ENCODE measurements at places on chromosomes 4 and X.

DNA sequence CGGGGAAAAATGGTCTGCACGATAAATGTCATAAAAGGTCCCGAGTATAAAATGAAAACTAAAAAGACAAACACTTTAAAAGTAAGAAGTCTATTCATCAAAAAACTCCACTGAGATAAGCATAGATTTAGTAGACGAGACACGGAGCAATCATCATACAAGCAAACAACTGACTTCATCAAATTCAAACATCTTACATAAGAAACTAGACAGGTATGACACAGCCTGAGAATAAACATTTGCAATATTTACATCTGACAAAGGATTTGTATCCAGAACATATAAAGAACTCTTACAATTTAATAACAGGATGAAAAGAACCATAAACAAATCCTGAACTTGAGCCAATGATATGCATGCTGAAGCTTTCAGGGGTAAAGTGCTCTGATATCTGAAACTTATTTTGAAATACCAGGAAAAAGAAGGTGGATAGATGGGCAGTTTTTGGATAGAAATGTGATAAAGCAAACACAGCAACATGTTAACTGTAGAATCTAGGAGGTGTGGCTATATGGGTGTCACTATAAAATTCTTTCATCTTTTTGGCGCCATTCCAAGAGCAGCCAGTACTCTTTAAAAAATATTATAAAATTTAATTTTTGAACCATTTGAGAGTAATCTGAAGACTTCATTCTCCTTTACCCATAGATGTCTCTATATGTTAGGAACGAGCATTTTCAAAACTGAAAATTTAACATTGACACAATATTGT lies 12.0 kb downstream of the MPP1 start:
- no peak for DNase-seq

GRCh38 chr4:24837336-24837735 lies 42.0 kb downstream of the SOD3 start:
- DNase-seq = no peak

DNA sequence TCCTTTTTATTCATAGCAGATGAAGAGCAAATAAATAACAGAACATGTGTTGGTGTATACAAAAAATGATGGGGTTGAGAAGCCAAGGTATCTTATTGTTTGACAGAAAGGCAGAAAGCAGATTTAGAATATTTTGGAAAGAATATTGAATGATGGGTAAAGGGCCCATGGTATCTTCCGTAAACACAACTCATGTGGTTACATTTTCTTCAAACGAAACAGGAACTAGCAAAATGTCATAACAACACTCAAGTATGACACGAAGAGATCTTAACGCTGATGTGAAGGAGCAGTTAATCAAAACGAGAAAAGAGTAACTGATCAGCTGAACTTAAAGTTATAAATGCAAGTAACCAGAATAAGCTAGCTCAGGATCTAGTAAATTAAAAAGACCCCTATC lies 195.7 kb upstream of the GK2 start:
- no peak for DNase-seq

DNA sequence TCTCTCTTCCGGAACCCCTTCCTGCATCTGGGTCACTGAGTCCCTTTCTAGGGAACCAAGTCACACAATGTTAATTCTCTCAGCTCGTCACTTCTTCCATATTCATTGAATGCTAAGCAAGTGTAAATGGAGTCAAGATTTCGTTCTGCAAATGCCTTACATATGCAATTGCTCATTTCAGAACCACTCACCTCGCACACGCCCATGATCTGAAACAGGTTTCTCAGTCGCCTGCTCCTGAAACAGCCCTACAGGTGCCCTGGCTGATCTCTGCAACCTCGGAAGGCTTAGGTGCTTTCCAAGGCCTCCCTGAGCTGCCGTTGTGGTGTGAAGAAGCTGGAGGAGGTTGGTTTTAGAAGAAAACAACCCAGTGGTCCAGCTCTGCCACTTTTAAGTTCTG lies 100.8 kb upstream of the MSX1 start:
- DNase-seq = no peak

DNA sequence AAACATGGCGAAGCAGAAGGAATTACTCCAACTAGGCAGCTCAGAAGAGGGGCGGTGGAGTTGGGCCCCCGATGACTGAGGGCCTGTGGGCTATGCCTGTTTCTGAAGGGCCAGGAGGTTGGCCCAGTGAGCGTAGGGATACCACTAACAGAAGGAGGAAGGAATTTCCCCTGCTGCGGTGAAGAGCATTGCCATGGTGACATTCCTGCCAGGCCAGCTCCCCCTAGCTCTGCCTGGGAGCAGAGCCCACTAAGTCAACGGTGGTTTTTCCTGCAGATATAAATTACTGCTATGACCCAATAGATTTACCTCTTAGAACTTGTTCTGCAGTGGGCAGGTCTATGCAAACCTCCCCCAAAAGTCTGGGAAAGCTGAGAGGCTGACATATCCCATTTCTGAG lies 28.9 kb upstream of the HMX1 start:
- no peak for DNase-seq

DNA sequence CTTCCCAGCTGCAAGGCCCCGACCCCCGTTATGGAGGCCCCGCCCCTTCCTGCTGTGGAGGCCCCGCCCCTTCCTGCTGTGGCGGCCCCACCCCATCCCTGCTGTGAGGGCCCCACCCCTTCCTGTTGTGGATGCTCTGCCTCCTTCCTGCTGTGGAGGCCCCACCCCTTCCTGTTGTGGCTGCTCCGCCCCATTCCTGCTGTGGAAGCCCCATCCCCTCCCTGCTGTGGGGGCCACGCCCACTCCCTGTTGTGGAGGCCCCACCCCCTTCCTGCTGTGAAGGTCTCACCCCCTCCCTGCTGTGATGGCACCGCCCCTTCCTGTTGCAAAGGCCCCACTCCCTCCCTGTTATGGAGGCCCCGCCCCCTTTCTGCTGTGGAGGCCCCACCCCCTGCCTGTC lies 104.9 kb upstream of the PSAPL1 start:
- peak; percentile 6 for DNase-seq

DNA sequence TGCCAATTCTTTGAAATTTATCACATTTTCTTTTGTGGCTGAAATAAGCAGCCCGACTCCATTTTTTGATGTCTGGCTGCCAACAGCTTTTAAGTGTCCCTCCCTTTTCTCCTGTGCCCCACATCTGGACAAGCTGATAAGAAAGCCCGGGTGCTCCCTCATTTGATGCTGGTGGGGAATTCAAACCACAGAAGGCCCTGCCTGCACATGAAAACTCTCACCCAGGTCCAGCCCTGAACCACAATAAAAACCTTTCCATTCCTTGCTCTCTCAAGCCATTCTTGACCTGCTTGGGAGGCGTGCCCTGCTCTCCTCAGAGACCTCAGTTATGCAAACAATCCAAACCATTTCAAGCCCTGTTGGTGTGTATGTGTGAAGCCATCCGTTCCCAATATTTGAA lies 93.9 kb downstream of the FAM53A start:
- DNase-seq = no peak

- no peak for DNase-seq
These were observed 187.6 kb downstream of the CBR4 start for GRCh38 chr4:168822481-168822880.

GRCh38 chr4:56986192-56986591 lies 7.5 kb downstream of the POLR2B start:
- no peak for DNase-seq

DNA sequence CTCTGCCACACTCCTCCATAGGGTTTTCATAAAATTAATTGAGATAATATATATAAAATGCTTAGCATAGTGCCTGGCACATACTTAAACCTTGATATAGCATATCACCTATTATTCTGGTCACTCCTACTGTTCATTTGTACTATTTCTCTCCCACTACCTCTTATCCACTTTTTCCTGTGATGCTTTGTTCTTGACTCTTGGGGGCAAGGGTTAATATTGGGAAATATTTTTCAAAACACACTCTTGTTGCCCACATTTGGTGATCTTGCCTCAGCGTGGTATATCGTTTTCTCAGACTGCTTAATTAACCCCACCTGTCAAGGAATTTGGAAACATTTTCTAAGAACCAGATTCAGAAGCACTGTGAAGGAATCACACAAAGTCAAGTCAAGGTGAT lies 16.3 kb downstream of the SERPINA7 start:
- DNase-seq = no peak

DNA sequence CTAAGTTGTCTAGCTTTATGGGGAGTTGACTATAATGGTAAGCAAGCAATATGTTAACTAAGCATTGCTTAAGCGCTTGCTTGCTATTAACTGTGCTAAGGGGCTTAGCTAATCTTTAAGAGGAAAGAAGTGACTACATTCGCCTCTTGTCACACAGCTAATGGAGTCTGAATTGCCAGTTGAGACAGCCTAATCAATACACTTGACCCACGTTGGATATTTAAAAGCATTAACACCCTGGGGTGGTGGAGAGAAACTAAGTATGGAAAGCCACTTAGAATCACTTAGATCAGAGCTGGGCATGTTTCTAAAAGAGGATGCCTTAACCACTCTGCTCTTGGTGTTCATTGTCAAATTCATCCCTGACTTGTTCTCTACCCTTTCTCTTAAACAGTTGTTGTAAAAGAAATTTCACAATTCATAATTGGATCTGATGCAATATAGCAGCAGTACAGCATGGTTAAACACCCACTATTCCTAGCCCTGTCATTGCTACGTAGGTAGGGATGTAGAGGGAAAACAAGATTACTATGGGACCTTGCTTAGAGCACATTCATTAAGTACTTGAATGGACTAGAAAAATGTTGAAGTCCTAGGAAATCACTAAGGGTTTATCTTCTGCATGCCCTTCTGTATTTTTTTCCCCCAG lies 3.5 kb downstream of the ZAR1 start:
- DNase-seq = no peak

DNA sequence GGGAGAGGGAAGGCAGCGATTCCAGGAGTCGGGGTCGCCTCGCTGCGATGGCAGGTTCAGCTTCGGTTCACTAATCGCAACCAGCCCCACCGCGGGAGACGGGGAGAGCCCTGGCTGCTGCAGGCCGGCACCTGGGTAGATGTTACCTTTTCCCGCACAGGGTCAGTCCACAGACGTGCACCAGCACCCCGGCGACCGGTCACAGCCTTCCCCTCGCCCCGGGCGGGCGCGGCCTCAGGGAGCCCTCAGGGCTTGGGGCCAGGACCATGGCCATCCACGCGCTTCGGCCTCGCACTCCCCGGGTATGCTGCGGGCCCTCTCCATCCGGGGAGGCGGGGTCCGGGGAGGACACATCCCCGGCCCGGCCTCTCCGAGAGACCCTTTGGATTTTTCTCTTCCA lies 26.1 kb upstream of the EXOC1L start:
- DNase-seq = no peak

DNA sequence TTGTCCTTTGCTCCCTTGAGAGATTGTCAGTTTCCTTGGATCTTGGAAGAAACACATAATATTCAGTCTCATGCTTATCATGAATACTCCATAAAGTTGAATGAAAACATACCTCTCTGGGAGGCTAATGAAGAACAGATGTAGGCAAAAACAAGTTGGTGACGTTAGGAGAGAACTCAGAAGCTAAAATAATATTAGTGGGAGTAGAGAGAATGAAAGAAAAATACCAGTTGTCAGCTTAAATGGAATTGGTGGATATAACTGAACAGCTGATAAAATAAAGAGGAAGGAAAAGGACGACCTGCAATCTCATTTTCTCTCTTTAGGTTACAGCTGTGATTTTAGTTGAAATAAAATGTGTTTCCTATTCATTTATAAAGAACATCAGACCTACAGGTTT lies 124.8 kb downstream of the SNCA start:
- DNase-seq = no peak

DNA sequence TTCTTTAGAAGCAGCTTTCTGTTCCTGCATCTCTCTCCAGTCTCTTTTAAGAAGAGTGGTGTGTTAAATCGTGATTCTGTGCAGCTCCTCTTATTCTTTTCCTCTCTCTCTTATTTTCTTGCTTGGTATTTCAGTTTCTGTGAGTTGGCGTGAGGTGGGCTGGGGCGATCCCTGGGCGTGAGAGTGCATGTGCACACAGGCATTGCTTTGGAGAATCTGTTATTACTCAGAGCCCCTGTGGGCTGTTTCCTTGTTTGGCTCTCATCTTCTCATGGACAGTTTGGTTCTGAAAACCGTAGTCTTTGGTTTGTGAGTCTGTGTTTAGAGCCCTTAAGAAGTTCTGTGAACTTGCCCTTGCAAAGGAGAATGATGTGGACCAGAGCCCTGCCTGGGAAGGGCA lies 97.2 kb upstream of the CLNK start:
- DNase-seq = no peak

- no peak for DNase-seq
These were observed 19.9 kb downstream of the ELF4 start for GRCh38 chrX:130090364-130090763.

DNA sequence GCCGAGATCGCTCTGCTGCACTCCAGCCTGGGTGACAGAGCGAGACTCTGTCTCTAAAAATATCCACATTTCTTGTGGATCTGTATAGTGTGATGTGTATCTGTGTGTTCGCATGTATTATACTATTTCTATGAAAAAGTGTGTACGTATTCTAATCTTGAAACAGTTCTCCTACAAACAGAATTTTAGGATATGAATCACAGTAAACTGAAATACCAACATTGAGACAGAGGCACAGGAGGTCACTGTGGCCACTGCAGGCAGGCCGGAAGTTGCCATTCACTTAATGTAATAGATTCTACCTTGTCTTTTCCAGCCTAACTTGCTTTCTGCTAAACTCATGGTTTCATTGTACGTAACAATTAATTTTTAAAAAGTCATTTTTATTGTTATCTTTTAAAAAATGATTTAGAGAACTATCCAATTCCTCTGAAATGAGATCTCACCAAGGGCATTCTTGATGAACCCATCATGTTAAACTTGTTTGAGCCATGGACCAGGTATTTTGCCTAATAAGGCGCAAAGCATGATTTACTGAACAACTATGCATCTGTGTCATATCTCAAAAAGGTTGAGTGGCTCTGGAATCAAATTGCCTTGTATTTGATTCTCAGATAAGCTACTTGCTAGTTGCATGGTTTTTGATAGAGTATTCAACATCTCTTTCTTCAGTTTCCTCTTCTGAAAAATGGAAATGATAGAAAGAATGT lies 154.9 kb upstream of the GYPA start:
- DNase-seq = no peak

GRCh38 chrX:123277347-123277746 lies 93.3 kb downstream of the GRIA3 start:
- no peak for DNase-seq

DNA sequence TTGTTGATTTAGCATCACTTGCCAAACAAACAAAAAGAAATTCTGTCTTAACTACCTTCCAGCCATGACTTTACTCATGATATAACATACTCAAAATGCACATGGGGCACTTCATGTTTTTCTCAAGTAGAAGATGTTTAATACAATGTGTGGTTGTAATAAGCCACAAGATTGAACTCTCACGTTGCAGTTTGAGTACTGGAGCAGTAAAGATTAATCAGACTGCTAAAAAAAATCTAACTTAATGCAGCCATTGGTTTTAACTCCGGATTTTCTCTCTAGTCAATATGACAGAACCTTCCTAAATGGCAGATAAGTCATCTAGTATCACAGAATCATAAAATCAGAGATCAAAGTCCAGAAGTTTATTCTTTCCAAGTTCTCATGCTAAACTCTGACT lies 117.9 kb downstream of the SH3KBP1 start:
- no peak for DNase-seq

DNA sequence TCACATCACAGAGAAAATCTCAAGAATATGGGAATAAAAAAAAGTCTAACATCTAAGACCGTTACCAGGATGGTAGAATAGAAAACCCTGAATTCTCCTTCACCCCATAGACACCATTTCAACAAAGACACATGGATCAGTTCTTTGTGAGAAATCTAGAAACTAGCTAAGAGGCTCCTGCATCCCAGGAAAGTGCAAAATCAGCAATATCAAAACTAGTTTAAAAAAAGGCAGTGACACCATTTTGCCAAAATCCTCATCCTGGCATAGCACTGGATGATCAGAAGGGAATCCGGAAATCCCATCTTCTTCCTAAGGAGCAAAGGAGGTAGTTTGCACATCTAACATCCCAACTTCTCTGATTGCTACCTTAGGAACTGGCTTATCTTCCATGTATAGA lies 88.9 kb upstream of the MAGEE2 start:
- DNase-seq = no peak

All from activated CD8-positive, alpha-beta memory T cell treated with anti-CD3 and anti-CD28 coated beads for 4 hours (primary cell).